Mesenchymal stem cell (in vitro differentiated cells and primary cell): ENCODE measurements at places on chromosomes 16 and 17.

- DNase-seq: no peak
Observed at GRCh38 chr16:23448392-23448791, 4.6 kb downstream of the COG7 start.

DNA sequence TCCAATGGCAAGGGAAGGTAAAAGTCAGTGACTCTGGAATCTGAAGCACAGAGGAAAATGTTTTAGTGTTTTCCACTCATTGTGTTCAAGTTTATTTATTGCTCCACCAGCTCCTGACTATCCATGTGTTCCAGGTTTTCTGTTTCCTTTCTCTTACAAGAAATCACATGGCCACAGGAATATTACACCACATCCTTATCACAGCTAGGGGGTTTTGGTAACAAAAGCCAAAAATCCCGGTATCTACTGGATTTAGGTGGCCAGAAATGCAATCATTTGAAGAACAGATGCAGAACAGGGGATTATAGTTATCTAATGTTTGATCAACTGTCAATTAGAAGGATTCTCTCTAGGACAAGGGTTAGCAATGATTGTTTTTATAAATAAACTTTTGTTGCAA, 47.9 kb downstream of the STH start:
- peak; percentile 44 for DNase-seq

GRCh38 chr17:31225831-31226230, 71.2 kb downstream of the OMG start:
- no peak for DNase-seq

DNA sequence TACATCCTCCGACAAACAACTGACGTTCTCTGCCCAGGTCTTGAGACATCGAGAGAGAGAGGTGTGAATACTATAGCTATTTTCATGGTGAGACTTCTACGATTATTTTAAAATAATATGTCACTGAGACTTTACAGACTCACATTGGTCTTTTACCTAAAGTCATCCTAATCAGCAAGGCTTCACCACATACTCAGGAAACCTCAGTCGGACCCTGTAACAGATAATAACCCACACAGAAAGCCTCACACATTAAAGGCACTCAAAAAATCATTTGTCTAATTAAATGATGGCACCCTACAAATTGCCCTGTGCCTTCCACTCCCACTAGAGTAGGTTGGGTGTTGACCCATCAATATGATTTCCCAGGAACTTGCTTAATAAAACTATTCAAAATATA, 19.8 kb upstream of the SLC39A11 start:
- DNase-seq: no peak

GRCh38 chr17:27810211-27810901, 10.0 kb upstream of the NOS2 start:
- no peak for DNase-seq

GRCh38 chr17:66466840-66467367, 164.5 kb downstream of the PRKCA start:
- DNase-seq: peak; percentile 99

GRCh38 chr17:41069031-41069430, 3.4 kb upstream of the KRTAP2-4 start:
- no peak for DNase-seq
